Stromal cell of bone marrow (primary cell): ENCODE measurements at places on chromosomes 12 and 14.

DNA sequence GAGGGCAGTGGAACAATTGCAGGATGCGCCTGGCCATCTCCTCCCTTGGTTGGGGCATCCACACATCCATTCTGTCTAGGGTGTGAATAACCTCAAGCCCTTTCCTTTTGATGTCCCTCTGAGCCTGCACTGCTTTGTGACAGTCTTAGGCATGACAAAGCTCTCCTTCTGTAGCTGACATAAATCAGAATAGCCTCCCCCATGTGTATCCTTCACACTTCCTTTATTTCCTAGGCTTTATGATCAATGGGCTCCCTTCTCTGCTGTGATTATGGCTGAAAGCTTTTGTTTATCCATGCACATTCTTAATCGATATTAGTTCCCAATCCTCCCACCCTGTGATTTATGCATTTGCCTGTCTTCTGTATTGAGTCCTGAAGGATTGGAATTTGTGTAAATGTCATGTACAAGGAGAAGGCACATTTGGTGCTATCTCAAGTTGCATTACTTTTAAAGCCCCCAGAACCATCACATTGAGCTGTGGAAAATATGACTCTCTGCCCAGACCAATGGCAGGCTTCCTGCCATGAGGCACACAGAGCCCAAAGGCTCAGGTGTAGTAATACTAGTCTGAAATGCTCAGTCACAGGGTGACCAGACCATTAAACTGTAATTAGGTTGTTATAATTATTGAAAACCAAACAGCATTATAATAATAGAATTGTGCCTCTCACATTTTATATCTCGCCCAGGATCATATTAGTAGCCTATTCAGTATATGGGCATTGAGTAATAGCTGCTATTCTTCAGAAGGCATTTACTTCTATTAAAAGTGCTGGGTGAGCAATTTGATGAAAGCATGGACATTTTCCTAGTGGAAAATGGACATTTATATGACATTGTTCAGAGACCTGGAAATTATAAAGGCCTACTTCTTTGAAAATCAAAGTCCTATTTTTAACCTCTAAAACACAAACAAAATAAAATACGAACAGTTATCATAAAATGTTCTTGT is 14.0 kb downstream of the EMP1 start:
- DNase-seq, result no peak

- no peak for DNase-seq
Measured at GRCh38 chr12:39372929-39373328, 70.0 kb downstream of the KIF21A start.

- DNase-seq, result no peak
Measured at GRCh38 chr12:103326190-103326589, 169.6 kb downstream of the C12orf42 start.

- no peak for DNase-seq
Measured at GRCh38 chr14:75003250-75004027, 718 bp downstream of the EIF2B2 start.

DNA sequence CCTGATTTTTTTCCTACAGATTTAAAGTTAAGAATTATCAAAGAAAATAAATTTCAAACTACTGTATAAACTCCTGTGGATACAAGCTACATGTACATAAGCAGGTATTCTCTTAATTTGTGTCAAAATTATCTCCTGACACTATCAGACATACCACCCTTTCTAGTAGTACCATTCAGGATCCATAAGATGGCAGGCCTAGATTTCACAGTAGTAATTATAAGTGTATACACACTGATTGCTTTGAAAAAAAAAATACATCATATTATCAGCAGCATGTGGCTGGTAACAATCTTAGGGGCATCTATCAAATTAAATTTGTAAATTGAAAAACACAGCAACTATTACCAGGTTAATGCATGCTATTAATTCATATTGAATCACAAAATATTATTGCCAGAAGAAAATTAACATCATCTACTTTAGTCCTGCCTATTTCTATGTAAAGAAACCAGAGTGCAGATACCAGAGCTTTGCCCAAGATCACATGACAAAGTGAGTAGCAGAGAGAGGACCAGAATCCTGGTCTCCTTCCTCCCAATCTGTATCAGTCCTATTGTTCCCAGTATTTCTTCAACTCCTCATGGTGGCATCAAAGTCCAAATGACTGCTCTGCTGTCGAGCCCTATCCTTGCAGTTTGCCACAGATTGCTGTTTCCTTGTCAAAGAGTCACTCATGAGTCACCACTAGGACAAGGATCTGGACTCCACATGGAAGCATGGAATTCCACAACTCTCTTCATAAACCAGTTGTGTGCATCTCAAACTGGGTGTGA is 27.7 kb upstream of the CALM1 start:
- DNase-seq, result no peak

GRCh38 chr12:29921307-29921706 is 137.6 kb upstream of the TMTC1 start:
- DNase-seq, result no peak

DNA sequence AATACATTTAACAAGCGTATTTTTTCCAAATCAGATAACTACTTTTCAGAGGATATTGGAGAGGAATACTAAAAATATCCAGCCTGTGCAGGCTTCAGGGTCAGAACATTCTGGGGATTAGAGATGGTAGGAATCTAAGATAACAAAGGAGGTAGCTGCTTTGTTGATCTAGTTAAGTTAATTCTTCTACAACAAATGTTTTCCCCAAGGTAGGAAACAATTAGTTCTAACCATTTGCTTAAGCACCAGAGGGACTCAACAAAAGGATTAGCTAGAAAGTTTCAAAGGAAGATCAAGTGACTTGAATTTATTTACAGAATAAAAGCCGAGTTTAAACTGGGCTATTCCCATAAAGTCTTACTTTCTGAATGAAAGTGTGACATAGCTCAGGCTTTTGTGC is 524.2 kb downstream of the TMTC2 start:
- DNase-seq, result no peak

DNA sequence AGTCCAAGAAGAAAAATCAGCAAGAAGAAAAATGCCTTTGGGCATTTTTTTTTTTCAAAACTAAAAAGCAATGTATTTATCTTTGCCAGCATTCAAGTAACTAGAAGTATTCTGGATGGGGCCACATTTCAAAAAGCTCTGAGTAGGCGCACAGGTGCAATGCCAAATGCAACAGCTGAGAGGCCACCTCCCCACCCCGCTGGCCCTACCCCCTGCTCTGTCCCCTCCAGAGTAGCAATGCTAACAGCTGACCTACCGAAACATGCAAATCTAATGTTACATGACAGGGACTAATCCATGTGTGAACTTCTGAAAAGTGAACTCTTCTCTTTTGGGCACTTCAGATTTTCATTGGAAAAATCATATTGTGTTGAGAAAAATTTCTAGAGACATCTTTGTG is 153.7 kb upstream of the SLC38A2 start:
- DNase-seq, result no peak

- peak; percentile 74 for DNase-seq
Measured at GRCh38 chr12:46617167-46617566, 208.6 kb downstream of the SLC38A4 start.

DNA sequence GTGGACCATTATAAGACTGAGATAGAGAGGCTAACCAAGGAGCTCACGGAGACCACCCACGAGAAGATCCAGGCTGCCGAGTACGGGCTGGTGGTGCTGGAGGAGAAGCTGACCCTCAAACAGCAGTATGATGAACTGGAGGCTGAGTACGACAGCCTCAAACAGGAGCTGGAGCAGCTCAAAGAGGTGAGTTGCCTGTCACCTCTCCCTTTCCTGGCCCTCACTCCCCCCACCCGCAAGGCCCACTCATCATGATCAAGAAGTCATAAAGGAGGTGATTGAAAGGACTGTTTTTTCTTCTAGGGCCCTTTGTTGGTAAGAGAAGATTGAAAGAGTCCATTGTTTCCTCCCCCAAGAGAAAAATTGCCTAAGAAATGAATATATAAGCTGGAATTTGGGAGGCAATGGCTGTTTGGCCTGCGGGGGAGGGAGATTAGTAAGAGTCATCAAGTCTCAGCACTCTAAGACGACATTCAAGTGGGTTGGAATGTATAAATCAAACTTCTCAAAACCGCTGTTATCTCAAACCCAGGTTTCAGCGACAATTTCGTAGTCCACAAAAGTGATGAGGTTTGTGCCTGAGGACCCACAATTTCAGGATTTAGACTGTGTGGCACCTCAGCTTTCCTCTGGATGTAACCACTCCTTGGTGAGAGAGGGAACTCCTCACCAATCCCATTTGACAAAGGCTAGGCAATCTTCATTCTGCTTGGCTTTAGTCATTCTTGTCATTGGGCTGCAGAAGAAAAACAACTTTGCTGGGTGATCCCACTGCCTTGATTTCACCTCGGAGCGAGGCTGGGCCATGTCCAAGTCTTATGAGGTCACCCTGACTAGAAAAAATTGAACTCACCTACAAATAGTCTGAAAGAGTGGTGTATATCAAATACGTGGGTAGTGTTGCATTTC is 966 bp downstream of the BICD1 start:
- no peak for DNase-seq

GRCh38 chr12:71158361-71158882 is 623 bp upstream of the TSPAN8 start:
- DNase-seq, result no peak

GRCh38 chr14:53331247-53331646 is 178.1 kb upstream of the DDHD1 start:
- peak; percentile 78 for DNase-seq

DNA sequence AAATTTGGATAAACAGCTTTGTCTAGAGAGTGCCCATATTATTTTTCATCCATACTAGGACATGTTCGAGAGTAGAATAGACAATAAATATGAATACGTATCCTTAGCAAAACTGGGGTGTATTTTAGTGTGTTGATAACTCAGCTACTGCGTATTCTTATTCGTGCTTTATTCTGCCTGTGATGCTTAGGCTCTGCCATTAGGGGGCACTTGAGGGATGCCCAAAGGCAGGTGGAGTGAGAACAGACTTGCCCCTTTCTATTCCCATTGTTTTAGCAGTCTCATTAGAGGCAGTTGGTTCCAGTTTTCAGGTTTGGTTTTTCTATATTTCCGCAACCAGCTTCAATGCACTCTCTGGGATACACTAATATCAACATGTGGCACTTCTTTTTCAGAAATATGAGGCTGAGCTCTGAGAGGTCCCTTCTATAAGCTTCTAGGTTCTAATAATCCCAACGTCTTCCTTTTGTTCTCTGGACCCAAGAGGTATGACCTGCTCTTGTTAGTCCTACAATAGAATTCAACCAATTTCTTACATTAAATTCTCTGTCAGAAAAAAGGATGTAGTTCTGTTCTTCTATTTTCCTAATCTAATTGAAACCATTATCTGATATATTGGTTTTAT is 985.7 kb upstream of the FBXO33 start:
- DNase-seq, result no peak

GRCh38 chr12:108744021-108744897 is 12.9 kb upstream of the CORO1C start:
- no peak for DNase-seq

- DNase-seq, result peak; percentile 56
Measured at GRCh38 chr14:58199726-58200479, at the start of gene ACTR10. TSS of gene ACTR10 (plus strand) at chr14:58200149. CDS start at chr14:58200218, 69 bp downstream.

- DNase-seq, result no peak
Measured at GRCh38 chr12:70964867-70965510, 44.5 kb upstream of the PTPRR start.

DNA sequence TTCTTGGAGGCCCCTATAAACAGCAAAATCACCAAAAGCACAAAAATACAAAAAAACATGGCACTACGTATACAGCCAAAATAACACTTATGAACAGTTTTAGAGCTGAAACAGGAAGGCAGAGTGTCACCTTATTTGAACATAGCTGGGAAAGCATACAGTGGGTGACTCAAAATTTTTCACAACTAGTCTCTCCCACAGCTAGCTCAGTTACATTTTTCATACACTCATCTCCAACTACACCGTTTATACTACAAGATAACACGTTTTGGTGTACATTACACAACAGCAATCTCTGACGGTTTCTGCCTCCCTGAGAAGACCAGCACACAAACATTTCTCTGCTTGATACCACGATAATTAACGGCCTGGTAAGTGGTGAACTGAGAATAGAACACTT is 2.9 kb downstream of the RAD52 start:
- no peak for DNase-seq

GRCh38 chr12:54017878-54018467 is 9.2 kb downstream of the HOXC8 start:
- DNase-seq, result peak; percentile 92

DNA sequence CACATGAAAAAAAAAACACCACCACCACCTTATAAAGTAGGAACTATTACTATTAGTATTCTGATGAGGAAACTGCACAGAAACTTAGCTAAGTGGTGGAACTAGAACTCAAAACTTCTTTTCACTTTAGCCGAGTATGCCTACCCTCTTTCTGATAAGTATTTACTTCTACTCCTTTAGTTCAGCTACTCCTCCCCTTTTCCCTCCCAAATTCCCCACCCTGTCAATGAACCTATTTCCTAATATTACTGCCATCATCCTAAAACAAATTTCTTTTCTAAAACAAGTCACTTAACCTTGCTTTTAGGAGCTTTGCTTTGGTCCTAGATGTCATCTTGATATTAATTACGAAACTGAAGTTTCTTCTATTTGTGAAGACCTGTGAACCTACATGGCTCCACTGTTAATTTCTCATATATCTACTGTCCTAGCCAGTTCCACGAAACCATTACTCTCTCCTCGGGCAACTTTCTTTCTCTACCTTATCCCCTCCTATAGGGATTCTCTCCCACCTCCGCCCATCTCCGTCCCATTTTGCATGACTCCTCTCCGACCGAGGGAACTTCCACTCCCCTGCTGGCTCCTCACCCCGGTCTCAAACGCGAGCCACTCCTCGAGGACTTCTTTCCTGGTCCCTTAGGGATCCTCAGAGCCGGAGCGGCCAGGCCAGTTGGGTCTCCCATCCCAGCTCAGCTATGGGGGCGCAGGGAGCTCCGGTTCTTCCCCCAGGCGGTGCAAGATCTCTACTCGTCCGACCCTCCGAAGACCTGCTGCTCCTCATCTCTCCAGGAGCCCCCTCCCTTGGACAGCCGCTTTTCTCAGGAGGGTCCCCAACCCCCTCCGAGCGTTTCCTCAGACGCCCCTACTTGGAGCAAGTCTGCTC is 1.1 kb downstream of the NUMB start:
- DNase-seq, result no peak

DNA sequence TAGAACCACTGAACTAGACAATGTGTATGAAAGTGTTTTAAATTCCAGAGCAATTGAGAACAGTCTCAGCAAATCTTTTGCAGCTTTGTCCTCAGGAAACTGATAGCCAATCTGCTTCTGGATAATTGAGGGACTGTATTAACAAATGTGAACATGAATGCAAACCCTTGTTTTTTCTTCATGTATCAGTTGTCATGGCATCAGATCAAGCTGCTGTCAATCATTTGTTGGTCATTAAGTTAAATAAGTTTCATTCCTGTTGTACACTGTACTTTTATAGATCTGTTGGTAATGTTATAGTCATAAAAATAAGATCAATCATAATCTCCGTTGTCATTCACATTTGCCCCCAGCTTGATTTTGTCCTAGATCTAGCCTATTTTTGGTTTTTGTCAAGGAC is 65.5 kb upstream of the RFX4 start:
- DNase-seq, result no peak

DNA sequence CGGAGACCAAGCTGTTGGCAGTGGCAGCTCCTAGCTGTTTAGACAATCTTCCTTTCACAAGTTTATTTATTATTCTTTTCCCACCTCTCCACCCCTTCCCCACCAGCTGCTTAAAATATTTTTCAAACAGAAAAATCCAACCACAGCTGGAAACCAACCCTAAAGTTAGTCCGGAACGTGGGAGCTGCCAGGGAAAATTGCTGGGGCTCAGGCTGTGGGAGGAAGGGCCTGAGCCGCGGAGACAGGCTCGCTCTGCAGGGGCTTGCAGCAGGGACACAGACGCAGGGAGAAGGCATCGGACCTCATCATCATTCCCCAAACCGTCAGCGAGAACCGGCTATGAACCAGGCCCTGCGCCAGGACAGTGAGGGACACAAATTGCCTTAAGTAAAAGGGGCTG is 16.1 kb upstream of the TMEM106C start:
- DNase-seq, result no peak

- no peak for DNase-seq
Measured at GRCh38 chr12:95116773-95117172, 43.4 kb upstream of the NR2C1 start.
